ENCODE measurements at places on chromosomes 16 and 17.

DNA sequence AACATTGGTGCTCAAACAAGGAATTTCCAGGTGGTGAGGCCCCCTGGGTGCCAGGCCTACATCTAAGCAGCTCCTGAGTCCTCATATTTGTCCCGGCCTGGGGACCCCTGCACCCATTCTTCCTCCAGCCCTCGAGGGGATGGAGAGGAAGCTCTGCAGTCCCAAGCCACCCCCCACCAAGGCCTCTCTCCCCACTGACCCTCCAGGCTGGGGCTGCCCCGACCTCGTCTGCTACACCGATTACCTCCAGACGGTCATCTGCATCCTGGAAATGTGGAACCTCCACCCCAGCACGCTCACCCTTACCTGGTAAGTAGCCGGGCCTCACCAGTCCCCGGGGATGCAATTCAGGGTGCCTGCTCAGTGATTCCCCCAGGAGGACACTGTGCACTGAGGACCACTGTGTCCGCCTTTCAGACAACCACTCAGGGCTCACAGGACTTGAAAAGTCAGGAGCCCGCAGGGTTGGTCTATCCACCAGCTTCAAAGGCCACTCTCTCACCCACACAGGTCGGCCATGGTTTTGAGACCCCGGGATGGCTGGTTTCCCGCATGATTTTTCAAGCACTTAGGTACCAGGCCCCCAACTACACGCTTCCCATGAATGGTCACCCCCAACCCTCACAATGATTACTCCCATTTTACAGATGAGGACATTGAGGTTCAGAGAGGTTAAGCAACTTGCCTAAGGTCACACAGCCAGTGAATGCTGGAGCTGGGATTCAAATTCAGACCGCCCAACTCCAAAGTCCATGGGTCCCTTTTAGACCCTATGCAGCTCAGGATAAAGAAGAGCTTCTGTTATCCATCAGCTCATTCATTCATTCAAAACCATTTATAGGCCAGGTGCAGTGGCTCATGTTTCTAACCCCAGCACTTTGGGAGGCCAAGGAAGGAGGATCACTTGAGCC is 32.4 kb downstream of the IL21R start:
- DNase-seq, result no peak

- DNase-seq, result no peak
Observed at GRCh38 chr16:89920723-89921122, 2.1 kb downstream of the MC1R start.

- no peak for DNase-seq
Observed at GRCh38 chr17:41547921-41548843, 20.1 kb upstream of the KRT19 start.

- no peak for DNase-seq
Observed at GRCh38 chr16:85307552-85308364, 195.5 kb upstream of the CIBAR2 start.

GRCh38 chr16:4316864-4317531 is 1.1 kb downstream of the GLIS2 start:
- DNase-seq, result no peak

DNA sequence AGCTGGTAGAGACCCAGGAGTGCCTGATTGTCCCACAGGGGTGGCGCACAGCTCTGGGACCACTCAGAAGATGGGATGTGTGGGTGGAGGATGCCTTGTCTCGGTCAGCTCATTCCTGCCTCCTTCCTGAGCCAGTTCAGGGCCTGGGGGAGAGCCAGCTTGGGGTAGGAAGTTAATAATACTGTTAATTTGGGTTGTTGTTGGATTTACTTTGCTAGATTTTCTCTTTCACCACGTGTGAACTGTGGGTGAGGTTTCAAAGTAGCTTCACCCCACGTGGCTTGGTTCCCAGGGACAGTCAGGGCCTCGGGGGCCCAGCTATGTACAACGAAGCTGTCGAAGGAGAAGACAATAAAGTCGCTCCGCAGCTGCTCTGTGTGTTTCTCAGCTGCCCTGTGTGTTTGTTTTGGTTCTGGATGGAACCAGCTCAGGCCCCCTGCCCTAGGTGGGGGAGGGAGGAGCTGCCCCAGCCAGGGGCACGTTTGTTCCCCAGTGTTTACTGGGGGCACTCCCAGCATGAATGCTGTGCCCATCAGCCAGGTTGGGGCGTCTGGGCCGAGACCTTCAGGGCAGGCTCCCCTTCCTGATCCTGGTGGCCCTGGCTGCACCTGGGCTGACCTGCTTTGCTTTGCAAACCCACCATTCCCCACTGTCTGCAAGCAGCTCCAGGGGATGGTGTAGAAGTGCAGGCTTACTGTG is 2.3 kb downstream of the NUDT16L1 start:
- no peak for DNase-seq

DNA sequence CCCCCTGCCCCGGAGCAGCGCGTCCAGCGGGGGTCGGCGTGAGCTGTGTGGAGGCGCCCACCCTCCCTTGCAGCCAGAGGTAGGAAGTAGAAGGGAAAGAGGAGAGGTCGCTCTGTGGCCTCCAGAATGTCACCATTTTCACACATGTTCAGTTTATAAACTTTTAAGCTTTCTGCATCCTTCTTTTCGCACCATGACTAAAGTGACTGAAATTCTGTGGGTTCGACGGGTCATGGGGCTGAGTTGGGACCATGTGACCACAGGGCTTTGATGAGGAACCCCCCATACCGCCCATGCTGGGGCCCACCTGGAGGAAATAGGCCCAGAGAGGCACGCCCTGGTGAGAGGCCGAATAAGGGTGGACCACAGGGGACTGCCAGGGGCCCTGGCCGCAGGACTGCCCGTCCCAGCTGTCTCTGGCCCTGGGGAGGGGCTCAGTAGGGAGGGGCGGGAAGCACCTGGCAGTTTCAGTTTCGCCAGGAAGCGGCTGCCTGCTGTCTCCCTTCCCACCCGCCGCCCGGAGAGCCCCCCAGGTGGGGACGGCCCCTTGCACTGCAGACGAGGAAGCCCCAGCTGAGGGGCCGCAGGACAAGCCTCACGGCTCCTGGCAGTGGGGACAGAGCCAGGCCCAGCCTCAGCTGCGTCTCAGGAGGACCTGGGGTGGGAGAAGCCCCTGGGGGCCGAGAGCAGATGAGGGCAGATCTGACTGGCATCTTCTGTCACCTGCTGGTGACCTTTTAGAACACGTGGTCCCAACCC is 9.0 kb downstream of the CBFA2T3 start:
- peak; percentile 60 for DNase-seq

DNA sequence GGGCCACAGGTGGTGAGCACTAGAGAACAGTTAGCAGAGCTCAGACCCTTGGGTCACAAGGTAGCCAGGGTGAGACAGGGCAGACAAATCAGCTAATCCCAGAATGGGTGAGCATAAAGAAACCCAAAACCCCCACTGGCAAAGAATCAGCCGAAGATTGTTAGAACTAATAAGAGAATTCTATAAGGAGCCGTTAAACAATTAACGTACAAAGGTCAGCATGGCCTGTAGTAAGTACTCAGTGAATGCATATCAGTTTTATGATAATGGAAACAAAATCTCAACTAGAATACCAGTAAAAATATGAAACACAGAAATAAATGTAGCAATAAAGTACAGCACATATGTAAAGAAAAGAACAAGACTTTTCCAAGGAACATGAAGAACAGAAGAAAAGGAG is 168.6 kb downstream of the NTN1 start:
- no peak for DNase-seq

- no peak for DNase-seq
Observed at GRCh38 chr17:38898291-38898679, 27.1 kb upstream of the LASP1NB start.

DNA sequence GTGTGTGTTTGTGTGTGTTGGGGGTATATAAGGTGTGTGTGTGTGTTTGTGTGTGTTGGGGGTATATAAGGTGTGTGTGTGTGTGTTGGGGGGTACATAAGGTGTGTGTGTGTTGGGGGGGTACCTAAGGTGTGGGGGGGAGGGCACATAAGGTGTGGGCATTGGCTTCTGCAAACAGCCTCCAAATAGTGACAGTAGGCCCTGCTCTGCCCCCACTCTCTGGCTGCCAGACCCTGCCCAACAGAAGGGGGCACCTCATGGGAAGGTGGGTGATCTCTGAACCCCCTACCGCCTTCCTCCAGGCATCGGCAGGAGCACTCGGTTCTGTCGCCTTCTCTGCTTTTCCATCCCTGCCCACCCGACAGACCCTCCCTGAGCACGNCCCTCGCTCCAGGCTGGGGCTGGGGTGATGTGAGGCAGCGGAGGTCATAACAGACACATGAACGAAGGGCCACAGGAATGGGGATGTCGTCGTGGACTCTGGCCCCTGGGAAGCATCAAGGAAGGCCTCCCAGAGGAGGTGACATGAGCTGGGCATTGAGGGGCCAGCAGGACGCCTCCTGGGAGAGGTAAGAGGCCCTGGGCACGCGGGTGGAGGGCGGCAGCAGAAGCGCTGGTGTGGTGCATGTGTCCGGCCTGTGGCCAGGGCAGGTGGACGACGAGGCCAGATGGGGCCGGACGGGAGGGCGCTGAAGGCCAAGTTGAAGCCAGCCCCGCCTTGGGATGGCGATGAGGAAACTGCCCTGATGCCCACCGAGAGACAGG is 136.6 kb upstream of the RPH3AL start:
- peak; percentile 47 for DNase-seq

DNA sequence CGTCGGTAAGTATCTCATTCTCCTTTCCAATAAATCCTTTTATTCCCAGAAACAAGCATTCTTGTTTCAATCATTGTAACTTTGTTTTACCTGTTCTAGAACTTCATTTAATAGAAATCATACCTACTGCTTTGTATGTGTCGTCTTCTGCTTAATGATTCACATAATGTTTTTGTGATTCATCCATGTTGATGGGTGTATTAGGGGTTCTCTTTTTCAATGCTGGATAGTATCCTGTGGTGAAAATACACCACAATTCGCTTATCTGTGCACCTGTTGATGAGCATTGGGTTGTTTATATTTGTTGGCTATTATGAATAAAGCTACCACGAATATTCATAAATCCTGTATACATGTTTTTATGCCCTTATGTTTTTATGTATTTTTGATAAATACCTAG is 703.2 kb downstream of the MAF start:
- no peak for DNase-seq

DNA sequence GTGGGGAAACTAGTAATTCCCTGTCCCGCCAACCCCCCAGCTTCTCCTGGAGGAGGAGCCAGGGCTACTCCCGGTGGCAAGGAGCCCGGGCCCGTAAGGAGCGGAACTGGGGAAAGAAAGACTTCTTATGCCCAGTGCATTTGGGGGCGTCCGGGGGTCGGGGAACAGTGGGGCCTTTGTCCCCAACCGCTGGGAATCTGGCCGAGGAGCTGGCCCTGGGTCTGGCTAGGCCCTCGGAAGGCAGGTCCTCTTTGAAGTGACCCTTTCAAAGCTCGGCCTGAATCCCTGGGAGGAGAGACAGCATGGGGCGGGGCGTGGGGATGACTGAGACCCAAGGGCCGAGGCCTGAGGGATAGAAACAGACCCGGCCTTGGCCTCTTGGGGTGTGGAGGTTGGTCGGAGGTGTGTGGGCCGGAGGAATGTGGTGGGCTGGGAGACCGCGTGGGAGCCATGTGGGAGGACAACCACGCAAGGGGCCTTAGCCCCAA is 6.0 kb downstream of the ARHGAP23 start:
- no peak for DNase-seq

GRCh38 chr17:17151962-17152361 is 54.2 kb downstream of the PLD6 start:
- no peak for DNase-seq

- DNase-seq, result no peak
Observed at GRCh38 chr17:39243155-39243554, 17.4 kb upstream of the STAC2 start.

- peak; percentile 35 for DNase-seq
Observed at GRCh38 chr16:397736-398332, 835 bp downstream of the NME4 start.

GRCh38 chr17:65103896-65104295 is 33.3 kb upstream of the RGS9 start:
- DNase-seq, result no peak

DNA sequence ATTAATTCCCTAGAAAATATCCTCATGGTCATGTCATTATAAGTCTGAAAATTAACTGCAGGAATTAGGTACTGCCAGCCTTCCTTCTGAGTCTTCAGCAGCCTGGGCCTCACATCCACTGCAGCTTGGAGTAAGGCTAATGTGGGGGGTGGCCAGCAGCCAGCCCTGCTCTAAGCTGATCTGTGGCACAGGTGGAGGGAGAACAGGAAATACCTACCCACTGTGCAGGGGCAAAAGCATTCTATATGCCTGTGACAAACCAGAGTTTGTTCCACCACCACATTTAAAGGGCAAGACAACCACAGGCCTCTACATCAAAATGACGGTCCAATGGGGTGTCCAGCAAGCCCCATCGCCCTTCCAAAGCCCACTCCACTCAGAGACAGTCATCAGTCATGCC is 9.4 kb downstream of the NPRL3 start:
- DNase-seq, result no peak

GRCh38 chr17:77085926-77086432 is 54.8 kb upstream of the SEC14L1 start:
- DNase-seq, result no peak

DNA sequence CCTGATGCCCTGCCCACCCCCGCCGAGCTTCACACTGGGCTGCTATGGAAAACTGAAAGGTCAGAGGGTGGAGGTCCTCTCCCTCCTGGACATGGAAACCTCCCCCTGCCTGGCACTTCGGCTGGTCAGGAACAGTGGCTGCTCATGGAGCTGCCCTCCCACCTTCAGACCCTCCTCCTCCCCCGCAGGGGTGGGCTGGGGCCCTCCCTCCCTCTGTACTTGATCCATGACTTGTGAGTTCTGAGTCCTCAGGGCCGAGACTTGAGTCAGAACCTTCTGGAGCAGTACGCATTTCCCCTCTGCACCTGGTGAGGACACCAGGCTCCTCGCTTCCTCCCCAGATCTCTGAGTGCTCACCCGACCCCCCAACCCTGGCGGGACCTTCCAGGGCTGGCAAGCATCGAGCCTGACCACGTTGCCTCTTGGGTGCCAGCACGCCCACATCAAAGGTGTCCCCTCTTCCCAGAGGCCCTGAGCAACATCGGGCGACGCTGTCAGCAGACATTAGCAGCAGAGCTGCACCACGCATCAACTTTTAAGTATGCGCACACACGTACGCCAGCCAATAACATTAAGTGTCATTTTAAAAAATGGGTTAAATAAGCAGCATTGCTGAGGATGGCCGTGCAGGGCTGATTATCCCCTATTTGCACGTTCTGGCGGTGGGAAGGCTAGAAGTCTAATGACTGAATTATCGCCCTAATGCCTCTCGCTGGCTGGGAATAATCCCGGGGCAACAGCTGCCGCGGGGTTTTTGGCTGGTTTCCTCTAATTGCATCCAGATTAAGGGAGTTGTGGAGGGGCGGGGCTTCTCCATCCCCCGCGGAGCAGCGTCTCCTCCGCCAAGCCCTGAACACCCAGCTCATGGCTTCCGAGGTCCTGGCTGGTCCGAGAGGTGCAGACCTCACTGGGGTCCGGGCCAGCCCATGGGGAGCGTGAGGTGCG is 98.0 kb downstream of the TBC1D16 start:
- DNase-seq, result no peak

- no peak for DNase-seq
Observed at GRCh38 chr17:79406316-79406715, 204.5 kb downstream of the RBFOX3 start.

GRCh38 chr16:946048-946395 is 24.8 kb downstream of the LMF1 start:
- no peak for DNase-seq

DNA sequence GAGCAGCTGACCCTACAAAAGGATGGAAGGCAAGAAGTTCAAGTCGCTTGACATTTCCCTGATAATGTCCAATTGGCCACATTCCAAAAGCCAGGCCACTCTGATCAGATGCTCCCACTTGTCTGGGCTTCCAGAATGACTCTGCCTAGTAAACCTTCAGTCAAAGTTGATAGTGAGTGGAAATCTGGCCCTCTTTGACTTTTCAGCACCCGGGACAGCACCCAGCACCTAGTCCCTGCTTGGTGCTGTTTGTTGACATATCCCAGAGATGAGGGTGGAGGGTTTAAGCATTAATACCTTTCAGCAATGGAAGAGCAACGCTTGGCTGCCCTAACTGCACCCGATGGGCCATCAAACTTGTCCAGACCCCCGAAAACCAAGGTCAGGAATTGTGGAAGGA is 131.3 kb downstream of the AIPL1 start:
- DNase-seq, result no peak

All from CD4-positive, alpha-beta T cell treated with Interferon alpha-2 for 1 hour (primary cell).